ENCODE measurements at places on chromosomes 2 and 18.

DNA sequence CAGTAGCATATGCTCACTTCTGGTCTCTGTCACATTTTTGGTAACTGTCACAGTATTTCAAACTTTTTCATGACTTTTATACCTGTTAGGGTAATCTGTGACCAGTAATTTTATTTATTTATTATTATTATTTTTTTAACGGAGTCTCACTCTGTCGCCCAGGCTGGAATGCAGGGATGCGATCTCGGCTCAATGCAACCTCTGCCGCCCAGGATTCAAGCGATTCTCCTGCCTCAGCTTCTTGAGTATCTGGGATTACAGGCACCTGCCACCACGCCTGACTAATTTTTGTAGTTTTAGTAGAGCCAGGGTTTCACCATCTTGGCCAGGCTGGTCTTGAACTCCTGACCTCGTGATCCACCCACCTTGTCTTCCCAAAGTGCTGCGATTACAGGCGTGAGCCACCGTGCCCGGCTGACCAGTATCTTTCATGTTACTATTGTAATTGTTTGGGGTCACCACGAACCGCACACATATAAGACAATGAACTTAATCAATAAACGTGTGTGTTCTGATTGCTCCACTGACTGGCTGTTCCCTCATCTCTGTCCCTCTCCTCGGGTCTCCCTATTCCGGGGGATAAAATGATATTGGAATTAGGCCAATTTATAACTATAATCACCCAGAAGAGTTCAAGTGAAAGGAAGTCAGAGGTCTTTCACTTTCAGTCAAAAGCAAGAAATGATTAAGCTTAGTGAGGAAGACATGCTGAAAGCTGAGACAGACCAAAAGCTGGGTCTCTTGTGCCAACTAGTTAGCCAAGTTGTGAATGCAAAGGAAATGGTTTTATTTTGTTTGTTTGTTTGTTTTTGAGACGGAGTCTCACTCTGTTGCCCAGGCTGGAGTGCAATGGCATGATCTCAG is 22.9 kb downstream of the TGIF1 start:
- DNase-seq, result no peak

DNA sequence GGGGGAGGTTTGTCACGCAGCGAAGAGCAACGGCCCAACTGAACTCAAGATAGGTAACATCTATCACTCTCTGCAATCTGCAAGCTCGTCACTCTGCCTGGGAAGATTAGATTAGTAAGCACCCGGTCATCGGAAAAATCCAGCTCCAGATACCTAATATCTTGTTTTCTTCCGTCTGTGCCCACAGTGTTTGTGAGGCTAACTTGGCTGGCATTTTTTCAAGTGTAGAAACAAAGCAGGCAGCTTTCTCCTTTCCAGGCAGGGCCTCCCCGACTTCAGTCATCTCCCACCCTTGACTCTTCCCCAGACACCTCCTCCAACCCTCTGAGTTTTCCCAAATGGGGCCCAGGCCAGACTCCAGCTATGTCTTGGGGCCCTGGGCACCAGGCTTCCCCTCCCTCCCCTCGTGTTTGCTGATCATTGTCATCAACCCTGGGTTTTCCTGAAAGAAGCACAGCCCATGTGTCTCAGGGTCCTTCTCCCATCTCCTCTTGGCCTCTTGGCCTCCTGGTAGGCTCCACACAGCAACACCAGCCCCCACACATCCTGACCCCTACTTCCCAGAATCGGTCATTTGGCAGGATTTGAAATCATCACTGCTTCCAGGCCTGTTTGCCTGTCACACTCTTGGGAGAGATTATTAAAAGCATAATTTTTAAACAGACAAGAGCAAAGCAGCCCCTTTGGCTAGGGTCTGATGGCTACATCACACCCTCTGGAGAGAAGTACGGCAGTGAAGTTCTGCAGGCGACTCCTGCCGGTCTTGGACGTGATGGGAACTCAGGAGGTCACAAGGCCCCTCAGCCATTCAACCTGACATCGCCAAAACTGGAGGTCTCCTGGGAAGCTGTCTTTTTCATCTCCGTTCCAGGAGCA is 144.9 kb upstream of the ID2 start:
- no peak for DNase-seq

DNA sequence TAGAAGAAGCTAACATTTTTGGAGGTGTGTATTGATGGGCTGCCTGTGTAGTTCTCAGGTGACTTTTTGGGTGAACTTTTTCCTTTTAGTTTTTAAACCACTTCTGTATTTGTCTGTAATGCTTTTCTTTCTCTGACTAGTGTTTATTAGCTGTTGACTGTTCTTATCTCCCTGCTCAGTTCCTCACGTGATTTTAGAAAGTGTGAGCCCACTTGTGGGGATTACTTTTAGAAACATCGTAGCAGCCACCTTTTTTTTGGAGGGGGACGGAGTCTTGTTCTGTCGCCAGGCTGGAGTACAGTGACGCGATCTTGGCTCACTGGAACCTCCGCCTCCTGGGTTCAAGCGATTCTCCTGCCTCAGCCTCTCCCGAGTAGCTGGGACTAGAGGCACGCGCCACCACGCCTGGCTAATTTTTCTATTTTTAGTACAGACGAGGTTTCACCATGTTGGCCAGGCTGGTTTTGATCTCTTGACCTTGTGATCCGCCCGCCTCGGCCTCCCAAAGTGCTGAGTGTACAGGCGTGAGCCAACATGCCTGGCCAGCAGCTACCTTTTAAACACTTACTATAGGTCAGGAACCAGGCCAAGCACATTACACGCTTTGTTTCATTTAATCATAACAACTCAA is 9.2 kb upstream of the CDKL4 start:
- DNase-seq, result no peak

GRCh38 chr2:204108781-204109295 is 172.3 kb downstream of the ICOS start:
- no peak for DNase-seq

DNA sequence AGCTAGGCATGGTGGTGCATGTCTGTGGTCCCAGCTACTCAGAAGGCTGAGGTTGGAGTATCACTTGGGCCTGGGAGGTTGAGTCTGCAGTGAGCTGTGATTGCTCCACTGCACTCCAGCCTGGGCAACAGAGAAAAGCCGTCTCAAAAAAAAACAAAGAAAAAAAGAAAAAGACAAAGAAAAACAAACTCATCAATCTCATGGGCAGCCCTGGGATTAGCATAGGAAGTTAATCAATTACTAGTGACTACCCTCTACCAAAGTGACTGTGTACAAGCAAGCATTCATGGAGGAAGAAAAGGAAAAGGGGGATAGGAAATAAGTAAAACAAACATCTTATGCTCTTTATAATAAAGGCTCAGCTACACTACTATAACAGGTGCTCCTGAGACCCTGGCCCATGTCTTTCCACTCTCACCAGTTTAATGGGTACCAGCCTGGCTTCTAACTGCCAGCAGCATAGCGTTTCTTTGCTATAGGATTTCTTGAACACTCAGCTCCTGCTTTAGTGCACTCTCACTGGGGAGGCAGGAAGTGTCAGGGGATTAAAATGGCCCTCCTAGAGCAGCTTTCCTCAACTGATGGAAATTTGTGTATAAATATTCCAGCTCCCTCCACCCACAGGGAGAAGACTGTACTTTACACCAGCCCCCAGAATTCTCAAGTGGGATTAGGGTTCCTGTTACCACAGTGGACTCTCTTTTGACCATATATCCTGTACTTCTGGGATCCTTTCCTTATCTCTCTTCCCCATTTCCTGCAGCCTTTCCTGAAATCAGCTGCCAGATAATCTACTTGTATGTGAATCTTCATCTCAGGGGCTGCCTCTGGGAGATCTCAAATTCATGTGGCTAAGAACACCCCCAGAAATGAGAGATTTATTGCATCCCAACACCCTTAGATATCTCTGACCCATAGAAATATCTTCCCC is 91.3 kb upstream of the GLS start:
- DNase-seq, result no peak

- DNase-seq, result no peak
These were observed 27.1 kb downstream of the FER1L5 start for GRCh38 chr2:96669539-96670215.

DNA sequence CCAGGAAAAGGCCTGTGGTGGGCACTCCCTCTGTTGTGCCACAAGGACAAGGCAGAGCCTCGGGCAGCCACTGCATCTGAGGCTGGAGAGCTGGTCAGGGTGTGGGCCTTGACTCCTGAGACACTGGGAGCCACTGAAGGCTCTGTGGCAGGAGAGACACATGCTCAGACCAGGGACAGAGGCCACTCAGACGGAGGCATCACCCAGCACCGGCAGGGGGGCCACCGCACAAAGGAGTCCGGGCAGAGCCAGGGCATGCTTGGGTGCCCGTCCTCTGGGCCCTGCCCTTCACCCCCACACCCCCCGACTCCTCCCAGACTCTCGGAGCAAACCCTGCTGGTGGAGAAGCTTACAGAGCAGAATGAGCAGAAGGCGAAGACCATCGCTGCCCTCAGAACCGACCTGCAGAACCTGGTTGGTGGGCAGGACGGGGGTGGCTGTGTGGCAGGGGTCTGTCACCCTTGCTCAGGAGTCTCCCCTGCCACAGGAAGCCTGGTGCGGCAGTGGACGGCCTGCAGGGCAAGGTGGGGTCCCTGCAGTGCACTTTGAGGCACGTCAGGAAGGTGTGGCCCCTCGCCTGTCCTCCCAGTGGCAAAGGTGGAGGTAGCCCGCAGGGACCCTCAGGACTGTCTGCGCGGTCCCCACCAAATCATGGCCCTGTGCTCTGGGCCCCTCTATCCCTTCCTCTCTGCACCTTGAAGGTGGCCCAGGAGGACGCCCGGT is 26.0 kb downstream of the CROCC2 start:
- no peak for DNase-seq

DNA sequence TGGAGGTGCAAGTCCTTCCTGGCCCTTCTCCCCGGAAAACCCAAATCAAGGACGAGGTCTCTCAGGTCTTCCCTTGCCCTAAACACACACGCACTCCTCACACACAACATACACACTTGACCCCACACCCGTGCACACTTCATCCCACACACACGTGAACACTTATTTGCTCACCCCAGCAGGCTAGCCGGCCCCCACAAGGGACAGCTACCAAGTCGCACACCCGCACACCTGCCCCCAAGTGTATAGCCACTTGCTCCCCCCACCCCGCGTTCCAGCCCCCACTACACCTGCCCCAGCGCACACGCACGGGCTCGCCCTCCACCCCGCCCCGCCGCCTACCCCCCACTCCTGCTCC is 359 bp downstream of the TGFBRAP1 start:
- no peak for DNase-seq

DNA sequence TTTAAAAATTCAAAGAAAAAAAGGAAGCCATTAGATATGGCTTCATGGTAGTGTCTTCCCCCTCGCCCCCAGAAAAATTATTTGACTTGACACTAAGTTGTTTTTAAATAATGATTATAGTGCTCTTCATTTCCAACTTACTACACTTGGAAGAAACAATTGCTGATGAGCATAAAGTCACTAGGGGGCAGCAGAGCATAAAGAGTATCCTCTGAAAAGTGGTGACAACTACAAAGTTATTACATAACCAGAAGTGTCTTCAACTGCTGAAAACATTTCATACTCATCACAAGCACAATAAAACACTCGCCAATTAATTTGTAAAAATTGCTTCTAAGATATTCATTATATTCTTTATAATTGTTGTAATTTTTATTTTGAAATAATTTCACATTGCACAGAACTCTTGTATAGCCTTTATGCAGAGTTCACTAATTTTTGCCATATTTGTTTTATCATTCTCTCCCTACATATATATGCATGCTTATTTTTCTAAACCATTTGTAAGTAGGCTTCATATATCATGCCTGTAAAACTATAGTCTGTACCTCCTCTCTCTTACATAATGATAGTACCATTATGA is 54.9 kb downstream of the EXOC6B start:
- DNase-seq, result peak; percentile 71

GRCh38 chr2:71596011-71596410 is 142.7 kb downstream of the DYSF start:
- no peak for DNase-seq

GRCh38 chr2:61434314-61434713 is 36.6 kb downstream of the USP34 start:
- no peak for DNase-seq

- DNase-seq, result peak; percentile 86
These were observed 62.2 kb upstream of the RTN4 start for GRCh38 chr2:55112229-55113031.

DNA sequence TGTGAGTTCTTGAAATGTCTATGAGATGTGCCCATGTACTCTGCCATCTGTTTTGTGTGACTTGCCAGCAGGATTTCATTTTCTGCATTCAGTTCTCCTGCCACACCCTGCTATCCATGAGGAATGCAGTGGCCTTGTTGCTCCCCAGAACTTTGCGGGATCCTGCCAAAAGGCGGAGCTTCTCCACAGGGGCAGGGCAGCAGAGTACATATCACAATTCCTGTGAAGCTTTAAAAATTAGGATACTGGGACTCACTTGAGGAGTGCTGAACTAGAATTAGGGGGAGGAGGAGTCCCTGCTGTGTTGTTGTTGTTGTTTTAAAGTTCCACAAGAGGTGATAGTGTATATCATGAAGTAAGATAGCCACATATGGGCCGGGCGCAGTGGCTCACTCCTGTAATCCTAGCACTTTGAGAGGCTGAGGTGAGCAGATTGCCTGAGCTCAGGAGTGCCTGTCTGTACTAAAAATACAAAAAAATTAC is 76.4 kb downstream of the TANC1 start:
- no peak for DNase-seq

GRCh38 chr2:36482576-36483214 is 115.3 kb downstream of the FEZ2 start:
- no peak for DNase-seq

DNA sequence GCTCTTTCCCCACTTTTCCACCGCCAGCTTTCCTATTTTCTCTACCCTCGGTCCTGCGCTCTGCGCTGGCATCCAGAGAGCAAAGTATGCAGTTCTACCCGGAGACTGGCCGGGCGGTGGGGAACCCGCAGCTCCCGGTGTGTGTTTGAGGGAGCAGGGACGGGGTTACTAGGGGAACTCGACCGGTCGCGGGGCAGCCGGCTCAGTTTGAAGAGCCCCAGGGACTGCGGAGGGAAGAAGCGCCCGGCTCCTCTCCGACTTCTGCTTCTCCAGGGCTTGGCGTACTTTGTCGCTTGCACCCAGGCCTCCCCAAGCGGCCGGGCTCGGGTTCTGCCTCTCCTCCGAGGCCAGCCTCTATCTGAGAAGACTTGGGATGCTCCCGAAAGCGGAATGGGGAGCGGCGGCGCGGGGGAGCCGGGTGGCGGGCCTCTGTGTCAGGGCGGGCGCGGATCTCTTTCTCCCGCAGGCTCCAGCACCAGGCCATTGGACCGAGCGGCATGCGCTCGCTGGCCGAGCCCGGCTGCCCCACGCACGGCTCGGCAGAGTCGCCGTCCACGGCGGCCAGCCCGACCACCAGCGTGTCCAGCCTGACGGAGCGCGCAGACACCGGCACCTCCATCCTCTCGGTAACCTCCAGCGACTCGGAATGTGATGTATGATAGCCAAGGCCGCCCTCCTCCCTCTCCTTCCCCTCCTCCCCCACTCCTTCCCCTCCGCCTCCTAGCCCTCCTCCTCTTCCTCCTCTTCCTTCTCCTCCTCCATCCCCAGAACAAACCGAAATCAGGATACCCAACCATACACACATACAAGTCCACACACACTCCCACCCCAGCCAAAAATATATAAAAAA is 2.8 kb downstream of the SIX3 start:
- DNase-seq, result no peak
